Thyroid gland (tissue), 4 donors: ENCODE measurements at places on chromosomes 1 and 21.

DNA sequence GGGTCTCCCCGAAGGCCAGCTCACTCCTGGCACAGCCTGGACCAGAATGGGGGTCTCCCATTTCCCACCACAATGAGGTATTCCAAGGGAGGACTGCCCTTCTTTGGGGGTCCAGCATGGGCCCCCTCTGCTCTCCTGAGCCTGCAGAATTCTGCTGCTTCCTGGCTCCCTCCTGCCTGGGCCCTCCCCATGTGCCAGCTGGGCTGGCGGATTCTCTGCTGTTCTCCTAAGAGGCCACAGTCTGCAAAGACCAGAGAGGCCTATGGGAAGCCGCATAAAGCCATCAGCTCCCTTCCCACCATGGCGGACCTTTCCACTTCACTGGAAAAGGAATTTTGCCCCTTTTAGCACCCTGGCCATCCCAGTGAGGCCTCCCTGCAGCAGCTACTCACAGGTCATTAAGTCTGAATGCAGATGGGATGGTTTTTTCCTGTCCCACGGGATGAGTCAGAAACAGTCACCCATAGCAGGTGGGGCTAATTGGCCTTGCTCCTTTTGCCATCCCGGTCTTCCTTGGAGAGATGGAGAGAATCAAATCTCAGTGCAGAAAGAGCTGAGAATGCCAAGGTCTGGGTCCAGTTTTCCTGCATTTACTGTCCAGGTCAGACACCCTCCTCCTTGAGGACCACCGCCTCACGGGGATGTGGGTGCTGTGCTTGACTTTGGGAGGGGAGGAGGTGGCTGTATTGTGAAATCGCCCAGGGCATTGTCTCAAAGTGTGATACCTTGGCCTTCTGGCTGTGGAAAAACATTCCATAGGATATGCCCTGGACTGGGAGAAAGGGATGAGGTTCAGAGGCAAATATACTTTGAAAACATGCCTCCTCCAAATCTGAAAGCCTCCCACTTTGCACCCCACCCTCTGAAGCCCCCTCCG is 23.2 kb downstream of the MYBPH start:
- peak; percentile 53 for DNase-seq

DNA sequence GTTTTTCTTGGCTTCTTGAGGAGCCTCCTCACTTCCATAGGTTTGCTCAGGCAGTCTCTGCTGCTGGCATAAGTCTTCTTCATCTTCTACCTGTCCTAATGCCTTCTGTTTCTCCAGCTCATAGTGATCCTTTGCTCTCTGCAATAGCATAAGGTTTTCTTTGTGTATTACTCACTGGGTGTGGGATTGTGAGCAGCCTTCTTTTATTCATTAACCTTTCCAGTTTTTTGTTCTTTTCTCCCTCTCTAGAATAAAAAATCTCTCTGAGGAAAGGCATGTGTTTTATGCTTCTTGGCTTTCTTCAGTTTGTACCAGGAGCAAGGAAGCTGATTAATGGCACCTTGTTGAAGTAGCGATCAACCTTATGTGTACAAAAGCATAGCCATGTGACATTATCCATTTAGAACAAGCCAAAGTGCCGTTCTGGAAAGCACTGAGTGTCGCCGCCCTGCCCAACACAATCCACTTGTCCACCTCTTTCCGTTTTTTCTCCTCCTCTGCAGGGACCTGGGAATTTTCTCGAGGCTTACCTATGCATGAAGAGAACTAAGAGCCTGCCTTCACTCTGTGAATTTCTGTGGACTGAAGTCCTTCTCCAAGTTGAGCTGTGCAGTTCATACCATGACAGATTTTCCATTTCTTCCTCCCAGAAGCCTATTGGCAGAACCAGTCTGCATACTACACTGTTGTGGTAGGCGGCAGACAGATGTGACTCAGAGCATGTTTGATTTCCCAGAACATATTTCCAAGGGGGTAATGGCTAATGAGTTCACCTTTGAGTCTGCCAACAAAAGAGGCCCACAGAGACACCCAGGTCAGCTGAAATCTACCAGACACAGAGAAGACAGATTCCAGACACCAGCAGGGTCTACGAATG is 39.0 kb downstream of the DPT start:
- DNase-seq: peak; percentile 34

- no peak for DNase-seq
Observed at GRCh38 chr1:175487956-175488355, 255.4 kb downstream of the TNR start.

DNA sequence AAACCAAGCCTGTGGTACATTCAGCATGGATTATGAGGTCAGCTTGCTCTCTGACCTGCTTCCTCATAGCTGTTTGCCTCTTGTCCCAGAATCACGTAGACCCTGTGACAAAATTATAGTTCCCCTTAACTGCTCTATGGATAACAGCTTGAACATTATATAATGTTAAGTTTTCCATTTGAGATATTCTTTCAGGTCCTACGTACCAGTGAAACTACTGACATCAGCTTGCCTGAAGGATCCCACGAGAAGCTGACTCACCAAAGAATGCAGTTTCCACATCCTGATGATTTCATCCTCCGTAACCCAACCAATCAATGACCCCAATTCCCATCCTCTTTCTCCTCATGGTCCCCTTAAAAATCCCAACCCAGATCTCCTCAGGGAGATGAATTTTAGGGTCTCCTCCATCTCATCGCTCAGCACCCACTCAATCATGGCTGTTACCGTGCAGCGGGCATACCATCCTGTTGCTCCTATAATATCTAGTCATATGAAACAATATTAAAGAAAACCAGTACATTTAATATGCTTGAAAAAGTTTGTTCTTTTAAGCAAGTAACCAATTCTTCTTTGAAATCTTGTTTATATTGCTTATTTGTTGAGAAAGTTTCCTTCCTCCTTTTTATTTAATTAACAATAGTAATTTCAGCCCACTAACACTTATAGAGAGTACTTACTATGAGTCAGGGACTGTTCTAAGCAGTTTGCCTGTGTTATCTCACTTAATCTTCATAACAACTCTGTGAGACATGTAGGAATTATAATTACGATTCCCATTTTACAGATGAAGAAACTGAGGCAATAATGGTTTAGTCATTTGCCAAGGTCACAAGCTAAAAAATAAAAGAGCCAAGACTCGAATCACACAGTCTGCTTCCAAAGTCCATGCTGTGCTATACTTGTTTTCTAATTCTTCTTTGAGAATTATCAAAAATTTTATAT is 27.4 kb downstream of the CHML start:
- DNase-seq: no peak

GRCh38 chr1:70504821-70505193 is 93.7 kb downstream of the CTH start:
- DNase-seq: no peak

- no peak for DNase-seq
Observed at GRCh38 chr1:177783051-177783450, 186.8 kb downstream of the SEC16B start.

GRCh38 chr1:46554597-46555381 is 3.3 kb upstream of the KNCN start:
- DNase-seq: no peak

GRCh38 chr1:226625832-226626576 is 77.4 kb downstream of the STUM start:
- no peak for DNase-seq

DNA sequence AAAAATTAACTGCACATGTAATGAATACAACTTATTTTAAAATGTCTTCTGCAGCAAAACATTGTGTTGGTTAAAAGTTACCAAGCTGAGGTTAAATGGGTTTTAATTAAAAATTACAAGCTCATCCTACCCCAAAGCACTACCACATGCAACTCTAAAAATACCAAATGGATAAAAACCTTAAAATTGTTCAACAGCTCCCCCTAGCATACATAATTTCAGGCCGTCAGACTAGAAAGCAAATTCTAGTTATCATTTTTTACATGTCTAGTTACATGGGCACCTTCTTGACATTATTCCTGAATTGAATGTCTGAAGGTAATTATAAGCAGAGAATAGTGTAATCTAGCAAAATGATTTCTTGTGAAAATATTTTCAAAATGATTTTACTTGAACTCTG is 176.5 kb downstream of the C1orf21 start:
- no peak for DNase-seq

DNA sequence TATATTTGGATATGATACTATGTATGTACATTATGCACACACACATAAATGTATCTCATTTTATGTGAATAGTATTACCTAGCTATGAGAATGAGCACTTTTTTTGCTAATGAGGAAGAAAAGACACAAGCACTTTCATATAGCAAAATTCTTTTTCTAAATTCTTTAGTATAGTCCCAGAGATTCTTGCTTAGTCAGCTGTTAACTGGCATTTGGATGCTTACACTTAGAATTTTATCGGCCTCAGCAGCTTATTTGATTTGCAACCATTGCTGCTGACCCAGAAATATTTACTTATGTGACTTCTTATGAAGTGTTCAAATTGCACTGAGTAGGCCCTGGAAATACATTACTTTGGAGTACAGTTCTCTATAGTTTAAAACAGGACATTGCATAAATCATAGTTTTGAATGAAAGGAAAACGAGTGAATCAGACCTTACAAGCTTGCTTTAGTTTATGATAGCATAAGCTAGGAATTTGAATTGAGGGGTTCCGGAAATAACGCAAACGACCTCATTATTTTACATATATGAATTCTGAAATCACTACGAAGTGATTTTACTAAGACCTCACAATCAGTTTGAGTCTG is 653.9 kb upstream of the NEGR1 start:
- no peak for DNase-seq

DNA sequence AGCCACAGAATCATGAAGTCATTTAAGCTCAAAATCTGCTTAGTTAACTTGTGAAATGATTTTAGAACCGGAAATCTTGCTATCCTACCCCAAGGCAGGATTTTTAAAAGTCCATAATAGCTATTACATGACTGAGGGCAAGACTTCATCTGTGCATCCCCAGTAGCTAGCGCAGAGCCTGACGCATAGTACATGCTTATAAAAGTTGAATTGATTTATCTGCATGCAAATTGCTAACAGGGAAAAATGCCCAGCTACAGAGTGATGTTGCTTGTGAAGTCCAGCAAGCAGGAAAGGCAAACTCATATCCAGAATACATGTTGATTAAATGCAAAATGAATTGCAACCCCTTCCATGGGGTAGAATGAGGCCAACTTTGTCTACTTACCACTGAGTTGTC is 8.1 kb upstream of the MAP1LC3C start:
- DNase-seq: no peak

DNA sequence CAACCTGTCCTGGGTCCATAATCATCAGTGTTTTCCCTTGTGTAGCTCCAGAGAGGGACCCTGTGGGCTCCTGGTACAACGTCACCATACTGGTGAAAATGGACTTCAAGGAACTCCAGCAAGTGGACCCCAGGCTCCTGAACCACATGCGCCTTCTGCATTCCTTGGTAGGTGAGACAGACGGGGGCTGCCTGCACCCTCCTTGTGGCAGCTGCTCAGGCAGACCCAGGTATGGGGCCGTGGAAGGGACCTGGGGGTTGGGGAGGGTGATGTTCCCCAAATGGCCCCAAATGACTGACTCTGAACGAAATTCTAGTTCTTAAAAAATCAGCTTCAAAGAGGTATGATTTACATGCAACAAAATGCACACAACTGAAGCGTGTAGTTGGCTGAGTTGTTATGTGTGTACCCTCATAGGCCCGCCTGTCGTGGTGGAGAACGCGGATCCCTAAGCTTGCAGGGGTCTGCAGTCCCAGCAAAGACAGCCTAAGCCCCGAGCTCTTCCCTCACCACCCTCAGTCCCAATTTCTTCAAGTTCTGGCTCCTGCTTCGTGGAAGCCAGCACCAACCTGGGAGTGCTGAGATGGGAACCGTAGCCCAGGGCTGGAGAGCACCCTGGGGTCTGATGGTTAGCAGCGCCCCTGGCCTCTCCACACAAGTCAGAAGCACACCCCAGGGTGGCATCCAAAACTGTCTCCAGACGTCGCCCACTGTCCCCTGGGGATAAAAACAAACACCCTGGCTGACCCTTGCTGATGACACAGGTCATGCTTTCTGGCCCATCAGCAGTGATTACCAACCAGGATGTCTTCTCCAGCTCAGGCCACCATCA is 14.3 kb downstream of the UMODL1 start:
- no peak for DNase-seq

DNA sequence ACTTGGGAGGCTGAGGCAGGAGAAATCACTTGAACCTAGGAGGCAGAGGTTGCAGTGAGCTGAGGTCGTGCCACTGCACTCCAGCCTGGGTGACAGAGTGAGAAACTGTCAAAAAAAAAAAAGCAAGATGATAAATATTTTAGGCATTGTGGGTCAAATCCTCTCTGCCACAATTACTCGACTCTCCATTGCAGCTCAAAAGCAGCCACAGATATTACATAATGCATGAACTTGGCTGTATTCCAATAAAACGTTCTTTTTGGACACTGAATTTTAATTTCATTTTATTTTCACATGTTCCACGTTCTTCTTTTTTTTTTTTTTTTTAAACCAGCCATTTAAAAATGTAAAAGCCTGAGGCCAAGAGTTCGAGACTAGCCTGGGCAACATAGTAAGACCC is 69.4 kb downstream of the TCP10L start:
- DNase-seq: no peak
